Small intestine (tissue), 16 donors: ENCODE measurements at places on chromosomes 12 and 14.

DNA sequence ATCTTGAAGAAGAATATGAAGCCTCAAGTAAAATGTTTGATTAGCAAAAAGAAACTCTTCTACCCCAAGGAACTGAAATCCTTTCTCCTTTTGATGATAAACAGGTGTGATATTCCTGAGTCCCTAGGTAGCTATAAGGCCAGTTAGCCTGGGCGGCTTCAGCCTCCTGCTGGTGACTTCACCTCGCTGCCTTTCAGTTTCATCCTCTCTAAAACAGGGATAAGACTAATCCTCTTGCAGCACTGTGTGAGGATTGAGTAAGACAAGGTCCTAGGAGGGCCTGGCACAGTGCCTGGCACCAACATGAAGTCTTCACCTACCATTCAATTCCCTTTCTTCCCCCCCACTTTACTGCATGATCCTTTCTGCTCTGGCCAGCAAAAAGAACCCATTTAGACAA is 42.1 kb downstream of the CIT start:
- H3K27ac ChIP-seq, result no peak overlapping the region
- H3K4me1 ChIP-seq, result no peaks in the 10 kb centered on the region
- DNase-seq, result no peak
- no peaks in the 10 kb centered on the region for H3K27me3 ChIP-seq

DNA sequence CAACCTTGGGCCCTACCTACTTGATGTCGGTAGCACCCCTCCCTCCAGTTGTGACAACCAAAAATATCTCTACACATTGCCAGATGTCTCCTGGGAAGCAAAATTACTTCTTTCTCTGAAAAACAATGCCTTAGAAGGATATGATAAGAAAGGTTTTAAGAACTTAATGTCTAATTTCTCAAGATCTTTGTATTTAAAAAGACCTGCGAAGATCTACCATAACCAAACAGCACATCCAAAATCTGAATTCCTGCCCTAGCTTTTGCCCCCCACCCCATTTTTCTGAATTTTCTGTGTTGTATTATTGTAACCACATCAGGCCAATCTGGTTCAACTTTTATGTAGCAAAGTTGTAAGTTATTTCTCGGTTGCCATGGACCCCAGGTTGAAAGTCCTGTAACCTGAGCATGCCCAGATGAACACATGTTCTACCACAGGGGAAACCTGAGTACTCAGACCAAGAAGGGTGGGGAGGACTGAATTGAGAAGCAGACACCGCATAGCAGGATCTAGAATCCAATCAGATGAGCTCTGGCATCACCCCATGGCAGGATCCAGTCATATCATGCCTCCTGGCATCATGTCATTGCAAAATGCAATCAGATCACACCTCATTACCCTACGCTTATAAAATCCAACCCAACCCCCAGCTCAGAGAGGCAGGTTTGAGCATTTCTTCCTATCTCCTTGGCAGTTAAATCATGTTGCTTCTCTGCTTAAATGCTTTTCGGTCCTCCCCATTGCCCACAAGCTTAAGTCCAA is 8.7 kb downstream of the TMEM253 start:
- peaks cover 6% of the 10 kb centered on the region for H3K4me1 ChIP-seq
- H3K27ac ChIP-seq, result no peak overlapping the region
- no peaks in the 10 kb centered on the region for H3K36me3 ChIP-seq

GRCh38 chr12:5499566-5500330 is 67.8 kb downstream of the NTF3 start:
- no peaks in the 10 kb centered on the region for H3K36me3 ChIP-seq
- H3K27me3 ChIP-seq, result no peaks in the 10 kb centered on the region
- H3K4me1 ChIP-seq, result peaks cover 15% of the 10 kb centered on the region

DNA sequence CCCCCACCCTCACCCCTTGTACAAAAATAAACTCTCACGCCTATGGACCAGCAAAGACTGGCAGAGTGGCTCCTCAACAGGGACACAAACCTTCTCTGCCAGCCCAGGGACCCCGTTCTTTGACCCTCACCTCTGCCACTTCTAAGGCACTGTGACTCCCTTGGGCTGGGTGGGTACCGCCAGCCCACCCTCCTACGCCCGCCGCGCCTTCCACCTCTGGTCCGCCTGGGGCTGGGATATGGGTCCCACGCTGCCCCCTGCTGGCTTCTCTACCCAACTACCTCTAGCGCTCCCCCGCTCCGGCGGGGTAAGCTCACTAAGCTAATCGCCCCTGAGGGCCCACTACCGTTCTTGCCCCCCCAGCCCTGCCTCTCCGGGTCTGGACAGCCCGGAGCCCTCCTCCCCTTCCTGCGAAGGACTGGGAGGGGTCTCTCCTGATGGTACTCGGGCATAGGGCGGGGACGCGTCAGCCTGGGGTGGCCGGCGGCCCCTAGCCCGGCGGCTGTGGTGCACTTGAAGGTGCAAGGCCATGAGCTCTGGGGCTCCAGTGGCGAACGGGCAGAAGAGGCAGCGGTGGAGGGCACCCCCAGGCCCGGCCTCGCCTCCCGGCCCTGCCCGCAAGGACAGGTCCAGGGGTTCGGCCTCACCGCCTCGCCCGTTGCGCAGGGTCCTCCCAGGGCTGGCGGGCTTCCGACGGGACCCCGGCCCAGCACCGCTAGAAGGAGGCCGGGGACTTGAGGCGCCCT is 8.1 kb downstream of the ZNF219 start:
- H3K4me3 ChIP-seq, result no peak overlapping the region
- H3K36me3 ChIP-seq, result peaks cover 75% of the 10 kb centered on the region
- H3K27me3 ChIP-seq, result no peaks in the 10 kb centered on the region
- no peaks in the 10 kb centered on the region for H3K4me1 ChIP-seq
- H3K27ac ChIP-seq, result no peak overlapping the region

DNA sequence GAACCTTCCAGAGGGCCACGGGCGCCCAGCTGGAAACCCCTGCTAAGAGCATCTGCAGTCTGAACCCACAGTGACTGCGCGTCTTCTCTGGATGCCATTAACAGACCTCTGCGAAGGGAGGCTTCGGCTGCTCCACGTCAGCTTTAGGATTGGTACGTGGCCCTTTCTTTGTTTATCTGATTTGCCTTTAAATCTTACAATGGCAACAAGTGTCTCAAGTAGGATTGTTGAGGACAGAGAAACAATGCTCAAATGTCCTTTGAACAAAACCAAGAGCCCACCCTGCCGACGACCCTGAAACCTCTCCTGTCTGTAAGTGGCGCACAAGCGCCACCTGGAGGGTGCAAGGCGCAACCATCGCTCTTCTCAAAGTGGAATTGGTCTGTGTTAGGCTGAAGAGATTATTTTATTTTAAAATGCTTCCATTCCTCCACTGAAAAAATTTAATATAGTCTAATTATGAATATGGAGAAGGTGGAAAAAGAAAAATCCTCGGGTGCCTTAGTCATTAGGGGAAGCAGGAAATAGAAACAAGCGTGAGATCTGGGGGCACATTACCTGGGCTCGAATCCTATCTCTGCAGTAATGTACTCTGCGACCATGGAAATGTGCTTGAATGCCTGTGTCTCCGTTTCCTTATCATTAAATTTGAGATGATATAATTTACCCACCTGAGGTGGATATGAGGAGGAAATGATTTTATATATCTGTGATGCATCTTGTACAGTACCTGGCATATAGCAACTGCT is 82.6 kb upstream of the PTPRB start:
- no peak overlapping the region for H3K4me3 ChIP-seq
- peak; percentile 46 for DNase-seq
- H3K27me3 ChIP-seq, result no peaks in the 10 kb centered on the region
- no peak overlapping the region for H3K27ac ChIP-seq
- no peaks in the 10 kb centered on the region for H3K36me3 ChIP-seq
- H3K4me1 ChIP-seq, result no peaks in the 10 kb centered on the region

DNA sequence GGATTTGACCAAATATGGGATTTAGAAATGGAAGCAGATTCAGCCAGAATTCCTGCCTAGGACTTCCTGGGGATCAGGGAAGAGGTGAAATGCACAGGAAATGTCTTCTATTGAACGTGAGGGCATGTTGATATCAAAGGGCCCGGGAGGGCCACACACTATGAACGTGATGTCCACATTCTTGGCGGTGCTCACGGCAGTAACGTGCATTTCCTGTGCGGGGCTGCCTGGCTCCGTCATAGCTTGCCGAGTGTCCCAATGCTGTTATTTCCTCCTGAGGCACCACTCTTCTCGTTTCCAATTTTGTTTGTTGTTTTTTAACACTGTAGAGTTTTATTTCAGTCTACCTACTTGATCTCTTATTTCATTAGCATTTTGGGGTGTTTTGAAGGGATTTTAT is 67.3 kb downstream of the ZNF664 start:
- H3K27me3 ChIP-seq, result no peaks in the 10 kb centered on the region
- H3K36me3 ChIP-seq, result no peaks in the 10 kb centered on the region
- no peaks in the 10 kb centered on the region for H3K4me1 ChIP-seq
- no peak for DNase-seq

GRCh38 chr12:109999649-109999971 is 380 bp downstream of the ANKRD13A start:
- H3K27me3 ChIP-seq, result no peaks in the 10 kb centered on the region
- DNase-seq, result no peak
- peak overlapping the region; percentile 65 for H3K27ac ChIP-seq
- peak overlapping the region; percentile 80 for H3K4me3 ChIP-seq
- peaks cover 7% of the 10 kb centered on the region for H3K36me3 ChIP-seq
- no peaks in the 10 kb centered on the region for H3K4me1 ChIP-seq

DNA sequence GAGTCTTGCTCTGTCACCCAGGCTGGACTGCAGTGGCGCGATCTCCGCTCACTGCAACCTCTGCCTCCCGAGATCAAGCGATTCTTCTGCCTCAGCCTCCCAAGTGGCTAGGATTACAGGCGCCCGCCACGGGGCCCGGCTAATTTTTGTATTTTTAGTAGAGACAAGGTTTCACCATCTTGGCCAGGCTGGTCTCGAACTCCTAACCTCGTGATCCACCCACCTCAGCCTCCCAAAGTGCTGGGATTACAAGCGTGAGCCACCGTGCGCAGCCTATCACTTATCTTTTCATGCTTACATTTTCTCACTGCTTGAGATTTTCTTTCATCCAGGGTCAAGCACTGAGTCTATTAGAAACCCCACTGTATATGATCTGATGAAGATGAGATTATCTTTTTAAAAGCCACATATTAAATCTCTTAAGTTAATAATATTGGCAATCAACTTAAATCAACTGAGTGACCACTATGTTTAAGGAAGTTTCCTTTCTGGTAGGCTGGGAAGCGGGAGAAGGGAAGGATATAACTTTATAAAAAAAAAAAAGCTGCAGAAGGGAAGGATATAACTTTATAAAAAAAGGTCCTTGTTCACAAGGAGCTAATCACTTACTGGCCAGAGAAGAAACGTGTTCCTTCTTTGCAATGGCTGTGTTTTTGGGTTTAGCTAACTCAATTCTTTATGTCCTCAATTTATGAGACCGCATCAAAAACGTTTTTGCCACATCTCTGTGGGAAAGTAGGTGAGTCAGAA is 1.3 kb upstream of the MDM2 start:
- no peak overlapping the region for H3K27ac ChIP-seq
- H3K4me3 ChIP-seq, result no peak overlapping the region
- H3K4me1 ChIP-seq, result peaks cover 7% of the 10 kb centered on the region
- H3K36me3 ChIP-seq, result no peaks in the 10 kb centered on the region
- no peaks in the 10 kb centered on the region for H3K27me3 ChIP-seq

GRCh38 chr12:75823475-75823874 is 208.1 kb downstream of the PHLDA1 start:
- H3K4me3 ChIP-seq, result no peak overlapping the region
- DNase-seq, result no peak
- no peak overlapping the region for H3K27ac ChIP-seq
- H3K36me3 ChIP-seq, result no peaks in the 10 kb centered on the region
- no peaks in the 10 kb centered on the region for H3K4me1 ChIP-seq

- no peak overlapping the region for H3K4me3 ChIP-seq
- peaks cover 16% of the 10 kb centered on the region for H3K27me3 ChIP-seq
- H3K27ac ChIP-seq, result no peak overlapping the region
- peaks cover 2% of the 10 kb centered on the region for H3K36me3 ChIP-seq
- DNase-seq, result peak; percentile 54
These were observed 2.0 kb upstream of the CACNB3 start for GRCh38 chr12:48816143-48816854.

DNA sequence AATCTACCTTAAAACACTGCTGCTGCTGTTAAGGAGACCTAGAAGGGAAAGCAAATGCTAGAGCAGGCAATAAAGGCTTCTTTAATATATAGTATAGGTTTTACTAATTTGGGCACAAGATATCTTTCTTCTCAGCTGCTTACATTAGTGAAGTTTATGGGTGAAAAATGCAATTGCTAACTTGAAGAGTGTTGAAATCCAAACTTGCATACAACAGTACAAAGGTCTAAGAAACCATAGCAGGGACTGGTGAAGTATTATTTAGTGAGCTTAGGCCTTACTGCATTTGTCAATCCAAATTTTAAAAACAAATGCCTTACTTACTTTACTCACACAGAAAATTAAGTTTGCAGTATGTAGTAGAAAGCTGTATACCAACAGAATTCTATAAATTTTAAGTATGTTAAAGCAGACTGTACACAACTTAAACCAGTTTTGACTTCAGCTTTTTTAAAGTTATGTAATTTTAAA is 1.4 kb upstream of the AP4S1 start:
- no peak overlapping the region for H3K27ac ChIP-seq
- peaks cover 6% of the 10 kb centered on the region for H3K4me1 ChIP-seq
- peaks cover 5% of the 10 kb centered on the region for H3K36me3 ChIP-seq

DNA sequence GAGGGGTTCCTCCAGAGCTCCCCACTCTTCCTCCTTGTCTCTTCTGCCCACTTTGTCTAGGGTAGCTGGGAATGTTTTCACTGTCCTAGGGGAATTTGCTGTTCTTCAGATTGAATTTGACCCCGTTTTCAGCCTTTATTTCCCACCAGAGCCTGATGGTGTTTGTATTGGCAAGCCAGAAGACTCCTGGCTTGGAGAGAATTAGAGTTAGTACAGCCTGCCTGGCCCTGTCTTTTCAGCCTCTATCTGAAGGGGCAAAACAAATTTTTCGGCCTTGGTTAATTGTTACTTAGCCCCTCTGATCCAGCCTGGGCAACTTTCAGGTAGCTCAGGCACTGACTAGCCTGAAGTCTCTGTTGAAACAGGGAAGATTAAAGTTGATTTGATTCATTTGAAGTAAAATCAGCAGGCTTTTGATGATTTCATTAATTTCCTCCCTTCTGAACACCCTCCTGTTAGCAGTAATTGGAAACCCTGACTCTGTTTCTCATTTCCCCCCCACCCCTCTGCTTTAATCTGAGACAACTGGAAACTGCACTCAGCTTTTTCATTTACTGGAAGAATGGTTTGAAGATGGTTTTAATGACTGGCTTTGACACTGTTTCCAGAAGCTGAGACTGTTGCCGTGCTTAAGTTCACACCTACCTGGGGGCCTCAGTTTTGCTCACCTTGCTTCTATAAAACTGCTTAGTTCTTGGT is 63.3 kb downstream of the SUSD6 start:
- peaks cover 25% of the 10 kb centered on the region for H3K4me1 ChIP-seq
- no peak overlapping the region for H3K4me3 ChIP-seq
- no peaks in the 10 kb centered on the region for H3K27me3 ChIP-seq

GRCh38 chr12:3225154-3225795 is 148.1 kb downstream of the TSPAN9 start:
- H3K36me3 ChIP-seq, result peaks cover 22% of the 10 kb centered on the region
- no peaks in the 10 kb centered on the region for H3K4me1 ChIP-seq
- no peaks in the 10 kb centered on the region for H3K27me3 ChIP-seq
- H3K27ac ChIP-seq, result no peak overlapping the region

- H3K27me3 ChIP-seq, result no peaks in the 10 kb centered on the region
- no peak overlapping the region for H3K27ac ChIP-seq
- peaks cover 37% of the 10 kb centered on the region for H3K4me1 ChIP-seq
- no peak overlapping the region for H3K4me3 ChIP-seq
- no peak for DNase-seq
These were observed 42.1 kb downstream of the KRT80 start for GRCh38 chr12:52149651-52150241.
